ENCODE measurements at places on chromosomes 5 and 9. TPM values are rescaled to one million over a fixed set of nuclear protein-coding genes. Genes with fewer than 3 reads are reported as not detected.

The CIZ1 gene
- total RNA-seq = 87.6 TPM

The RETREG1 gene
- total RNA-seq = 1.4 TPM

The ERAP2 gene
- 1.3 TPM for total RNA-seq

The SHC3 gene
- total RNA-seq = 0.46 TPM

The TAF11L10 gene
- not detected for total RNA-seq

The NAIP gene
- total RNA-seq = 0.27 TPM

All from A549 treated with RU486 at 1 μM for 4 hours (cell line).